ENCODE measurements at places on chromosomes 7 and 10.

DNA sequence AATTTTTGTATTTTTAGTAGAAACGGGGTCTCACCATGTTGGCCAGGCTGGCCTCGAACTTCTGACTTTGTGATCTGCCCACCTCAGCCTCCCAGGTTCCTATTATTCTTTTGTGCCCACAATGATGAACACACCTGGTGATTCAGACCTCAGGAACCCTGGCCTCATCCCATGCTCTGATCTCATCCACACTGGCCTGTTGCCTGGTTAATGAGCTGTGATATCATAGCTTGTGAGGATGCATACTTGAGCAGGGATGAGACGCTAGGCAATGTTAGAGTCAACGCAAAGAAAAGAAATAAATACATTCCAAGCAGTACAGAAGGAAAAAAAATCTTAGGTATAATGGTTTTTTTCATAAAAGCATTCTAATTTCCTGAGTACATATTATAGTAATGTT lies 82.4 kb upstream of the RNF32 start:
- no peak for DNase-seq

DNA sequence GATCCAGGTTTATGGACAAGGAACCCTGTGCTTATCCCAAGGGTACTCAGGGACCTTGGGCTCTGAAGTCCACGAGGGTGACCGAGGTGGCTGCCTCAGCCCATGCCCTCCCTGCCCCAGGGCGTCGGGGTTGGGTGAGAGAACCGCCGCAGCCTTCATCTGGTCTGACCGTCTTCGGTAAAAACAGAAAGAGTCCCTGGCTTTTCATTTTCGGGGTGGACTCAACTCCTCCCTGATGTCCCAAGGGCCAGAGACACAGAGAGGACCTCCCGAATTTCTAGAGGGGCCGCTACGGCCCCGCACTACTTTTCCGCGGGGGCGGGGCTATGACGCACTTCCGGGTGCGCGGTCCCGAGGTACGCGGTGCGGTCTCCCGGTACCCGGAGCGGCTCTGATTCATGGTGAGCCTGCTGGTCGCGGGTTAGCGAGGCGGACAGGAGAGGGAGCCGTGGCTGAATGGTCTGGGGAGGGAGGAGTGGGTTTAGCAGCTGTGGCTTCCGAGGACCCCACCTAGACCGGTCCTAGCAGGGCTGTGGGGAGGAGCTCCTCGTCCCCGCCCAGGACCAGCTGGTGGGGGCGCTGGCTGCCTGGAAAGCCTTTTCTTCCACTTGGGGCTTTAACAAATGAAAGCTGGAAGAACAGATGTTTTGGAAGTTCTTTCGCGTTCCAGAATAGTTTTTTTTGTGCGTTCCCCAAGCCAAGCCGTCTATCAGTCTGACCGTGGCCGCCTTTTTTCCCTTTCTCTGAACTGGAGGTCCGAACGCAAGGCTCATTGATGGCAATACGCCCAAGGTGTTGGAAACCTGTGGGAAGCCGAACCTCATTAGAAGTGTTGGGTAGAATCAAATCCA lies at the start of gene ZSCAN21:
ZSCAN21 (plus strand) TSS at position 334 of the 851 bp plus-strand sequence. CDS start 7,233 bp downstream, outside the sequence.
- peak; percentile 54 for DNase-seq

- no peak for DNase-seq
These were observed 9.6 kb downstream of the CH25H start for GRCh38 chr10:89197473-89197872.

- DNase-seq: no peak
These were observed 191.9 kb downstream of the ETV1 start for GRCh38 chr7:13797545-13797944.

GRCh38 chr7:51335057-51335456 lies 18.4 kb upstream of the COBL start:
- DNase-seq: no peak

- DNase-seq: no peak
These were observed 384.7 kb upstream of the NRP1 start for GRCh38 chr10:33719005-33719703.

DNA sequence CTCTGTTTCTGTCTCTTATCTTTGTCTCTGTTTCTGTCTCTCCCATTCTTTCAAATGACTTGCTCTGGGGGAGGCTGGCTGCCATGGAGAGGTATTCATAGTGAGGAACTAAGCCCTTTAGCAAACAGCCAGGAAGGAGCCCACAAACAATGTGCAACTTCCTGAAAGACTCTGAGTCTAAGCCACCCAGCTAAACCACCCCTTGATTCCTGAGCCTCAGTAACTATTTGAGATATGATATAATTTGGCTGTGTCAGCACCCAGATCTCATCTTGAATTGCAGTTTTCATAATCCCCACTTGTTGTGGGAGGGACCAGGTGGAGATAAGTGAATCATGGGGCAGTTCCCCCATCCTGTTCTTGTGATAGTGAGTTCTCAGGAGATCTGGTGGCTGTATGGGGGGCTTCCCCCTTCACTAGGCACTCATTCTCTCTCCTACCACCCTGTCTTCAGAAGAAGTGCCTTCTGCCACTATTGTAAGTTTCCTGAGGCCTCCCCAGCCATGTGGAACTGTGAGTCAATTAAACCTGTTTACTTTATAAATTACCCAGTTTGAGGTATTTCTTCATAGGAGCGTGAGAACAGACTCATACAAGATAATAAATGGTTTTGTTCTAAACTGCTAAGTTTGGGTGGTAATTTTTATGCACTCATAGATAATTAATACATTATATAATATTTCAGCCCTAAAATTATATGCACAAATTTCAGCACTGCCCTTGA lies 121.2 kb upstream of the FOXP2 start:
- DNase-seq: no peak

DNA sequence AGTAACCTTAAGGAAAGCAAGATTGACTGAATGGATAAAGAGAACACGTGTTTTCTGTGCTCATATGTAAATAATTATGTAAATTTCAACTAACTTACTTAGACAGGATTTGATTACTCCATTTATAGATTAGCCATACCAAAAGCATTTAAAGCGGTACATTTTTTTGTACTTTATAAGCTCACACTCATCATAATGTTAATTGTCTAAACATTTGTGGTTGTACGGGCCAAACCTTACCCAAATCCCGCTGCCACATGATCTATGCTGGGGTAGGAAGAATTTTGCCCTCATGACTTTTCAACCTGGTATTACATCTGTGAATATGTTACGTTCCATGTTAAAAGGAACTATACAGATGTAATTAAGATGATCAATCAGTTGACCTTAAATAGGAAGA lies 29.1 kb downstream of the MKX start:
- no peak for DNase-seq

- DNase-seq: no peak
These were observed 287.2 kb upstream of the MKLN1 start for GRCh38 chr7:131040467-131040932.

DNA sequence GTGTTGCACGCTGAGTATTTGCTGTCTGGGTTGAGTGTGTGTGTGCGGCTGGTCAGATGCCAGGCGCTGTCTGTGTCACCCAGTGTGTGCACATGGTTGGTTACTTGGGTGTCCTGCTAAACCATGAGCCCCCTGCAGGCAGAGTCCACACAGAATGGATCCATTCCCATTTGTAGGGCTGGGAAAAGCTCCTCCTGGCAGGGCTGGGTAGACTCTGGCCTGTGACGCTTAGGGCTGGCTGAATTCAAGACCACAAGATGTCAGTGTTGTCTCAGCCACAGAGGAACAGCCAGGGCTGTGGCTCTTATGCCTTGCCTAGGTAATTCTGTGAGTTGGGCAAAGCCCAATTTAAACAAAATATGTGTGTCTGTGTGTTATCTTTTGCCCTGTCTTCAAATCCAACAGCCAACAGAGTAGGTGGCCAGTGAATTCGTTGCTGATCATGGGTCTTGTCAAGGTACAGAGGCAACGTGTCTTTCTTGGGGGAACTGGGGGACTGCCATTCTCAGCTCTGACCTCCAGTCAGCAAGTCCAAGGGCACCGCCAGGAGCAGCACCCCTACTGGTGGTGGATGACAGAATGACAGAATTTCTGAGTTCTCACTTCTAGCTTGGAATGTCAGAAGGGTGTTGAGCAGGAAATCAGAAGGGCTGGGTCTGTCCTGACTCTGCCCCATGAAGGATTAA lies 285.1 kb downstream of the CCSER2 start:
- DNase-seq: no peak

DNA sequence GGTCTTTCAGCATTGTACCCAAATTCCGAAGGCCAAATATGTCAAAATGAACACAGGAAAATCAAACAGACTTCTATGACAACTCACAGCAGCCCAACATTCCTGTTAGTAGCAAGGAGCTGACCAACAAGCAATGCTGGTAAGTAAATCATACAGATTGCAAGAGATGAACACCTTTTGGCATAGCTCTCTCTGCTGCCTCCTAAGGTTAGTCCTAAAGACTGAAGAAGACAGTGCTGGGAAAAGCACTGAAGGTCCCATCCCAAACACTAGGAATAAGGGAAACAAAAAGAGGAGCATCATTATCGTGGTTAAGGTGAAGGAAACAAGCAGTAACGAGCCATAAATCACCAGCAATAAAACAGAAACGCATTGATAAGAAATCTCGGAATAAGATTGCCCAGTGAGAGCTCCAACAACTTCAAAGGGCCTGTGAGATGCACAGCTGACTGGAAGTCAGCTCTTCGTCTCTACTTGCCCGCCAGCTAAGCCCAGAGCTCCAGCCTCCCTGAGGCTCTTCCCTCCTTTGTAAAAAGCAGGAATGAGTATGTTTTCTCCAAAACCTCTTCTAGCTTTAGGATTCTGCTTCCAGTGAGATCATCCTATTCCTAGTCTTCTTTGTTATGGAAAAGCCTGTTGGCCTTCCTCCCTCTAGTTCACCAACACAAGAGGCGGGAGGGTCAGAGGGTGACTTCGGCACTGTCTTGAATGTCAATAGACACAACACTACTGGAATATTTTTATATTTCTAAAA lies 15.3 kb downstream of the NUDT5 start:
- DNase-seq: no peak

- DNase-seq: no peak
These were observed 43.0 kb upstream of the NAMPT start for GRCh38 chr7:106327538-106328481.

DNA sequence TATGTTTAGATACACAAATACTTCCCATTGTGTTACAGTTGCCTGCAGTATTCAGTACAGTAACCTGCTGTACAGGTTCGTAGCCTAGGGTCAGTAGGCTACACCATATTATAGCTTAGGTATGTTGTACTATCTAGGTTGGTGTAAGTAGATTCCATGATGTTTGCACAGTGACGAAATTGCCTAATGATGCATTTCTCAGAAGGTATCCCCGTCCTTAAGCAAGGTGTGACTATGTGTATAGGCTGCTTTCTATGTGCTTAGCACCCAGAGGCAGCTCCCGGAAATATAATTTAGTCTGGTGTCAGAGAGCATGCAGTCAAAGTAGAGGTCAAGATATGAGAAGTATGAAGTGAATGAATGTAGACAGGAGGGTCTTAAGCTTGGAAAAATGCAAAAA lies 9.8 kb downstream of the MAPK8 start:
- no peak for DNase-seq

GRCh38 chr10:121594076-121594475 lies 4.2 kb downstream of the FGFR2 start:
- DNase-seq: no peak

DNA sequence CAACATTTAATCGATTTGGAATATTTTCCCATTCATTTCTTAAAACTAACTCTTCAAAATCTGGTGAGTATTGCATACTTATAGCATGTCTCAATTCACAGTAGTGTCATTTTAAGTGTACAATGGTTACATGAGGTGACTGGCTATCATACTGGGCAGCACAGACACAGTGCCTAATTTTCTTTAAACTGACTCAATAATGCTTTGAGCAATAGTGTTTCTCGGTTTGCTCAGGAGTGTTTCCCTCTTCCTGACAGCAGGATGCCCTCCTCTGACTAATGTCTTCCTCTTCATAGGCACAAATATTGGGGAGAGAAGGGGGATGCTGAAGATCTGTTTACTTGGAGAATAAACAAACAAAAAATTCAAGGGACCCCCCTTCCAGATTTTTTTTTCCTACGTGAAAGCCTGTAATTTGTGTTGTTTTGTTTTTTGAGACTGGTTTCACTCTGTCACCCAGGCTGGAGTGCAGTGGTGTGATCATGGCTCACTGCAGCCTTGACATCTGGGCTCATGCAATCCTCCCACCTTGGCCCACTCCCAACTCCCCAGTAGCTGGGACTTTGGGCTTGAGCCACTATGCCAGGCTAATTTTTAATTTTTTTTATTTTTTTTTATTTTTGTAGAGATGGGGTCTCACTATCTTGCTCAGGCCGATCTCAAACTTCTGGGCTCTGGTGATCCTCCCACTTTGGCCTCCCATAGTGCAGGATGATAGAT lies 2.2 kb downstream of the MRC1 start:
- no peak for DNase-seq

DNA sequence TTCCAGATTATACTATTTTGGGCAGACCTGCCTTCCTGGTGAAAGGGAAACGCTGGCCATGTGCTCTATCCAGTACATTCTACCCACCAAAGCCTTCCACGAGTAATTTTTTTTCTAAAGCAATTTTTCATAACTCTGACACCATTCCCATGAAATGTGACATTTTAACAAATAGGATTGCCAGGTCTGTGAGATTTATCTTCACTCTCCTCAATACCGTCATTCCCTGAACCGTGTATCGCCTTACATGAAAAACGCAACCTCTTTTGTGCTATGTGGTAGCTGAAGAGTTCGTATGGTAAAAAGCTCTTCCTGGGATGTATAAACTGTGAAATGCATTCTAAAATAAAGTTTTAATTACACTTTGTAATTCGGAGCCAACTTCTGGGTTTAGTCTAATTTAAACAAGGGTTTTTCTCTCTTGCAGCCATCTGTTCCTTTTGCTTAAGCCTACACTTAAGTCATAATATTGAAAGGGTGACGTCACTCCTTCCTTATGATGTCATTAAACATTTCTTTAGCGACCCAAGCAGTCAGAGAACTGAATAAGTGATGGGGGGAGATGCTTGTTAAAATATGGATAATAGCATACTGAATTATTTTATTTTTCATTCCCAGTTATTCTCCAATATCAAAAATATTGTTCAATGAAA lies 27.7 kb downstream of the C1QL3 start:
- no peak for DNase-seq

DNA sequence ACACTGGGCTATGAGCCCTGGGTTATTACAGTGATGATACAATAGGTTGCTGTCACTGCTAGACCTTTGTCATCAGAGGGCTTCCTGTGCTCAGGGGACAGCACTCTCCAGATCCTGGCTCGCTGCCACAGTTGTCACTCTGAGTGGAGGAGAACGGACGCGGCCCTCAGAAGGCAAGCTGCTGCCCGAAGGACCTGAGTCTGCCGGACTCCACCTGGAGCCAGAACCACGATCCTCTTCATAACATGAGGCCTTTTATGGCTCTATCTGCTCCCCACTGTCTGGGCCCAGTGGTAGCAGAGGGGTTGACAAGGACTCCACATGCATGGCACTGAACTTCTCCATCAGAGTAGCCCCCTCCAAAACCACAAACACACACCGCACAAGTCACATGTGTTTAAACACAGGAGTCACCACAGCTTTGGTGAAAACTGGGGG lies 94.7 kb upstream of the EFCAB10 start:
- DNase-seq: no peak

- no peak for DNase-seq
These were observed 24.2 kb upstream of the LIPN start for GRCh38 chr10:88735661-88736060.

All from bone marrow (tissue), 2 donors.